ENCODE measurements at places on chromosomes 5 and 9.

DNA sequence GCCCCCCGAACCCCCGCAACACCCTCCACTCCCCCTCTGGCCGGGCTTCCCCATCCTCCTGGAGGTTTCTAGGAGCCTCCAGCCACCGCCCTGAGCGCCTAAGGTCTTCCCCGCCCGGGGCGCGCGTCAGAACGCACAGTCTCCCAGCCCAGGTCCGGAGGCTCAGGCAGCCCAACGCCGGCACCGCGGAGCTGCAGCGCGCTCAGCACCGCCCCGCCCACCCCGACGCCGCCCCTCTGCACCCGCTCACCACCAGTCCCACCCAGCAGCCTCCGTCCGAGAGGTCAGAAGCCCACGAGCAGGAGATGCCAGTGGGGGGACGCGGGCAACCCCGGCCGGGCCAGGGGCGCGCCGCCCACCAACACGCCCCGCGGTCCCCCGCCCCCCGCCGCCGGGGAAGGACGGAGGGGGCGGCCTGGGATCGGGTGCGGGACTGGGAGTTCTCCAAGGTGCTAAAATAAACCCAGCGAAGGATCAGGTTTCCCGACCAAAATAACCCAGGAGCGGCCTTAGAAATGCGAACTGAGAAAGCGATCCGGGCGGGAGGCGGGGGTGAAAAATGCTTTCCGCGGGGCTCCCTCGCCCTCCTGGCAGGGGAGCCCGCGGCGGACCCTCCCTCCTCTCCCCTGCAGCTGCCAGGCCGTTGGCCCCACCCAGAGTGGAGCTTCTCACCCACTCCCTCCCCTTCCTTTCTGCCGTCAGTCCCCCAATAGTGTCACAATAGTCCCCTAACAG, 6.5 kb upstream of the FAM78A start:
- no peak for DNase-seq

- no peak for DNase-seq
Measured at GRCh38 chr9:79325501-79325900, 246.3 kb upstream of the TLE4 start.

DNA sequence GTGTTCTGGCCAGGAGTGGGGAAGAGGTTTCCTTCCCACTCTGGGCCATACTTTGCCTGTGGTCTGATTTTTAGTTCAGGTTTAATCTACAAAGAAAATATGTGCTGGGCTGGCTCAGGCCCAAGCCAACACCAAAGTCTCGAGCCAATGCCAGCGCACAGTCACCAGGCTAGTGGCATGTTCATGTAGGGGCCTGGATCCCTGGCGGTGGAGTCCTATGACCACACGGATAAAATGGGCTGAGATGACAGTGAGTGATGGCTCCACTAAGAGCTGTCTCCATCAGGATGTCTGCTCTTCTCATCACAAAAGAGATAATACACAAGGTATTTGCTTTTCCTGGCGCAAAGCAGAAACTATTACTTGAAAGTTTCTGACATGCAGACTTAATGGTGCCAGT, 92.9 kb upstream of the PTPN3 start:
- no peak for DNase-seq

DNA sequence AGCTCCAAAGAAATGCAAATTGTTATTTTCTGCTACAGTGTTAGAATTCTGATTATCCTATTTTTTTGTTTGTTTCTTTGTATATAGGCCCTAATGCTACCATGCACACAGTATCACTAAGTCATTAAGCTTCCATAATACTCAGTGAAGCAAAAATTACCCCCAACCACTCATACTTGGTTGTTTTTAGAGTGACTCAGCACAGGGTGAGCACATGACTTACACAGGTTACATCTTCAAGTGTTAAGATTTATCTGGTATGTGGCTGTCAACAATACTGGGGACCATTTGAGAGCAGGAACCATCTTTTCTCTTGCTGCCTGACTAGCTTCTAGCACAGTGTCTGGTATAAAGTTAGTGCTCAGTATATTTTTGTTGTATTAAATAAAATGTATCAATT, 255.8 kb upstream of the SLC24A2 start:
- DNase-seq, result no peak

- DNase-seq, result no peak
Measured at GRCh38 chr5:143198332-143198731, 205.2 kb downstream of the NR3C1 start.
